ENCODE measurements at places on chromosomes 12 and 14.

GRCh38 chr14:77613201-77613600 lies 3.2 kb downstream of the SPTLC2 start:
- DNase-seq, result no peak

GRCh38 chr14:38213001-38213400 lies 5.3 kb downstream of the SSTR1 start:
- no peak for DNase-seq

DNA sequence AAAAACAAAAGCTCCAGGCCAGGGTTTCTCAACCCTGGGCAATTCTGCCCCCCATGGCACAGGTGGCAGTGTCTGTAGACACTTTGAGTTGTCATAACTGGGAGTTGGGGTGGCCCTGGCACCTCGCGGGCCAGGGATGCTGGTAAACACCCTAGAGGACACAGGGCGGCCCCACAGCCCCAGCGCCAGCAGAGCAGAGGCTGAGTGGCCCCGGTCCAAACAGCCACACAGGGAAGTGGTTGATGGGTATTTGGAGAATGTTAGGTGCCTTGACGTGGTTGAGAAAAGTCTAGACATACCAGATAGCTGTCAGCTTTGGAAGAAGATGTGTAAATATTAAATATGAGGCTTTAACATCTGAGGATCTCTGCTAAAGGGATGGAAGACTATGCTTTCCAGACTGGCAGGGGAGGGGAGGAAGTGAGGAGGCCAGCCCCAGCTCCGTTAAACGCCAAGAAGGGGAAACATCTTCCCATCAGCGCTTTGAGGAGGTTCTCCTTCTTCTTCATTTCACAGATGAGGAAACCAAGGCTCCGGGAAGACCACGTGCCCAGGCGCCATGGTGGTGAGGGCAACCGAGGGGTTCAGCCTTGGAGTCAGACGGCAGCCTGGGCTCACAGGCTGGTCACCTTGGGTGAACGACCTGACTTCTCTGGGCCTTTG lies 103.7 kb downstream of the SCARB1 start:
- DNase-seq, result no peak

DNA sequence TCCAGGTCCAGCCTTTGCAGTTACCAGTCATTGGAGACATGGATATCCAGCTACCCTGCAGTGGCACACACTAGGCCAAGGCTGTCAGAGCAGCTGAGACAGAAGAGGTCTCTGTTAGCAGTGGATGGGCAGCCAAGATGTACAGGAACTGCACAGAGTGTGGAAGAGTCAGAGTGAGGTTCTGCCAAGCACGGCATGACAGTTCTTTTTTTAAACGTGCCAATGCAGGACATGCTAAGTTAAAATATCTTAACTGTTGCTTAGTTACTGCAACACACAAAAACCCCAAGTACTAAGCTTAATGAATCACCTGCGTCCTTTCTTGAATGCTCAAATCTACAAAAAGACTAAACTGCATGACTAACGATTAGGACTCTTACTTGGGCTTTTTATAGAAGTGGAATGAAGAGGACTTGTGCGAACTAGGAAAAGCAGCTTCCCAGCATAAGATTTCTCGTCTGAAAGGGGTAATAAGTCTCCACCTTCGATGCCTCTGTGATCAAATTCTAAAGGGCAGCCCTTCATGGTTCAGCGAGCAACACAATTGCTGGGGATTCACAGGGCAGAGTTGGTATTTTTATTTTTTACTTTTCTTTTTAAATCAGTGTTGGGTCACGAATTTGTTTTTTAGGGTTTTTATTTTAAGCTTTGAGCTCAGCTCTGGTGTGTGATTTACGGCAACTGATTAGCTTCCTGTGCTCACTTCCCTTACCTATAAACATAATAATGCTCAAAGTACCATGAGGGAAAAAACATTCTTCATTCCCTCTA lies 20.6 kb downstream of the MAPK1IP1L start:
- peak; percentile 77 for DNase-seq

DNA sequence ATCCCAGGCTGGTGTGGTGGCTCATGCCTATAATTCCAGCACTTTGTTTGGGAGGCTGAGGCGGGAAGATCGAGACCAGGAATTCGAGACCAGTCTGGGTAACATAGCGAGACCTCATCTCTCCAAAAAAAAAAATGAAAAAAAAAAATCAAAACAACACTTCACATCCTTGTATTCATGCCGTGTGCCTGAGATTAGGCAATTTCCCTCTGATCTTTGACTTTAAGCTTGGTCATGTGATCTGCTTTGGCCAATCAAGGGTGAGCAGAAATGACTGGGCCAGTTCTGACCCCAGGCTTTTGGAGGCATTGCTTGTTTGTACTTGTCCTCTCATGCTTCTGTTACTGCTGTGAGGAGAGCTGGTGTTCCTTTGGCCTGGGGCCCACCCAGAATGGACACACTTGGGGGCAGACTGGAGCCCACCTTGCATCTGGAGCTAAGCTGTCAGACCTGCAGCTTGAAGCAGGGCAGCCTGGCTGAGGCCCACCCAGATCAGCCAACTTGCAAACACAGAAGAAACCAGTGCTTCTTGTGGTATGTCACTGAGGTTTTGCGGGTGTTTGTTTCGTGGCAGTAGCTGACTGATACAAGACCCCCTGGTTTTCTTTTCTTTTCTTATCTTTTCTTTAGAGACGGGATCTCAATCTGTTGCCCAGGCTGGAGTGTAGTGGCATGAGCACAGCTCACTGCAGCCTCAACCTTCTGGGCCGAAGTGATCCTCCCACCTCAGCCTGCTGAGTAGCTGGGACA lies 29.7 kb upstream of the TBX3 start:
- DNase-seq, result no peak

DNA sequence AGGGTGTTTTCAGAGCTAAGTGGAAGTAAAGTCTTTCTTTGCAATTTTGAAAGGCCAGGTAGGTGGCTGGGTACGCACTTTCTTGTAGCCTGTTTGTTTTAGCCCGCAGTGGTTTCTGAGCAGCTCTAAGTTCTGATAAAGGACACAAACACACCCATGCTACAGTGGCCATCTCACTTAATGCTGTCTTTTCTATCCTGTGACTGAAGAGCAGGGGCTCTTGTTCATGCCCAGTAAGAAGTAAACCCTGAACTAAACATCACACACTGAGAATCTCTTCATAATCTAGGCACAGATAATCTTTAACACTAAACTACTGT lies 427.2 kb downstream of the RAD51B start:
- DNase-seq, result no peak

GRCh38 chr14:67618617-67619063 lies 1.1 kb upstream of the ARG2 start:
- DNase-seq, result peak; percentile 3

GRCh38 chr12:51480978-51481377 lies 56.3 kb downstream of the SLC4A8 start:
- DNase-seq, result no peak

DNA sequence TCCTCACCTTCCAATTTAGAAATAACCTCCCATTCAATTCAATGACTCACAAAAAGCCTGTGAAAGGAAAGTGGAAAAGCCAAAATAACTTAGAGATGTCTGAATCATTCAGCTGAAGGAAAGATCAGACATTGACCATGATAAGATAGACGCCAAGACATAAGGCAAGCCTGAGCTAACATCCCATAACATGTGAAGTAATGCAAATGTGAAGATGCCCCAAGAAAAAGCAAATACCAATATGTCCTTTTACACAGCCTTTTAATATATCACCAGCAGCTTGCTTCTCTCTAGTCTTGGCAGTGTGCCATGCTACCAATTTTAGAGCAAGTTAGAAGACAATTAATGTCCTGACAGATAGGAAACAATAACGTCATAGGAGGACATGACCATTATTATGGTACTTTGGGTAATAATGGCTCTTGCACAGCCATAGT lies 2.4 kb upstream of the NUMB start:
- DNase-seq, result no peak

- DNase-seq, result no peak
These were observed 68.4 kb upstream of the FAM222A start for GRCh38 chr12:109645194-109645593.

DNA sequence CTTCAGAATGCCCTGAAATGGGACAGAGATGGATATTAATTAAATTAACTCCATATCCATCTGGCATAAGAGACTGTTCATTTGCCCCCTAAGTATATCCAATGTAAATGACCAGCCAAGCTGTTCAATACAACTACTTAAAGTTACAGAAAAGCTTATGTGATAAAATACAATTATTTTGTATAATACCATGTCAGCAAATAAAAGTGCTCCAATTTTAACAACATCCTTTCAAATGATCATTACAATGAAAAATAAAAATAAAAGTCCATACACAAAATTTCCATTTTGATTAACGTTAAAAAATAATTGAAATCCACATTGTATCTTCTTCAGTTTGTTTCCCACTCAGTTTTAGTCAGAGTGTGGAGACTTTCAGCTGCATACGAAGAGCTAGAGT lies 5.7 kb downstream of the CLEC6A start:
- DNase-seq, result no peak
